ENCODE measurements at places on chromosomes 2 and 18. TPM values are rescaled to one million over a fixed set of nuclear protein-coding genes. Genes with fewer than 3 reads are reported as not detected.

SLC4A5 gene
- polyA plus RNA-seq: 0.50 TPM

FTCDNL1 gene
- polyA plus RNA-seq: 0.65 TPM

SLC35G4 gene
- polyA plus RNA-seq: not detected

PLA2R1 gene
- not detected for polyA plus RNA-seq

ACOXL gene
- not detected for polyA plus RNA-seq

ALLC gene
- polyA plus RNA-seq: 0.04 TPM

COLEC12 gene
- polyA plus RNA-seq: 0.11 TPM

CYTIP gene
- polyA plus RNA-seq: not detected

ARL5A gene
- polyA plus RNA-seq: 47.5 TPM
